ENCODE measurements at places on chromosomes 7 and 10.

GRCh38 chr10:74439213-74439612, 288.2 kb downstream of the ADK start:
- DNase-seq: no peak

GRCh38 chr7:28812616-28813015, 145.5 kb downstream of the TRIL start:
- no peak for DNase-seq

GRCh38 chr10:75776738-75777504, 345.5 kb downstream of the LRMDA start:
- no peak for DNase-seq

DNA sequence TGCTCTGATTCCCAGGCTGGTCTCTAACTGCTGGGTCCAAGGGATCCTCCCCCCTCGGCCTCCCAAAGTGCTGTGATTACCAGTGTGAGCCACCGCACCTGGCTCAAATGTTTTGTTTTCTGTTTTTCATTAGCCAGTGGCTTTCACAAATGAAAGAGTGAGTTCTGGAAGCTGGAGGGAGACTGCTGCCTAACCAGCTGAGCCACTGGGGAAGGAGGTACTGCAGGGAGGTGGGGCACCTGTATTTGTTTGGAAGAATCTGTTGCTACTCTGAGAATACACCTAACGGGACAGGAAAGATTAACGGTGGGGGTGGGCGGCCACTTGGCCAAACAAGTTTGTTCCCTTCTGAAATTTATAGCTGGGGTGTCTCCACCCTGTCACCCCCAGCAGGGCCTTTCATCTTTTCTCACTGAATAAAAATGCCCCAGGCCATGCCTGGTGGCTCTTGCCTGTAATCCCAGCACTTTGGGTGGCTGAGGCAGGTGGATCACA, 4.7 kb downstream of the STOX1 start:
- DNase-seq: no peak

- DNase-seq: peak; percentile 29
Measured at GRCh38 chr10:110083884-110084283, 76.1 kb downstream of the ADD3 start.

GRCh38 chr7:76304888-76305375, 2.5 kb downstream of the HSPB1 start:
- no peak for DNase-seq

GRCh38 chr7:131536361-131536849, 20.0 kb downstream of the PODXL start:
- DNase-seq: no peak

- no peak for DNase-seq
Measured at GRCh38 chr10:1284076-1284475, 227.9 kb downstream of the WDR37 start.
